ENCODE measurements at places on chromosomes 3 and 15.

- no peak for DNase-seq
Observed at GRCh38 chr3:27639271-27639670, 82.9 kb downstream of the EOMES start.

GRCh38 chr15:29039466-29040369 is 153.9 kb downstream of the APBA2 start:
- no peak for DNase-seq

- DNase-seq: no peak
Observed at GRCh38 chr3:184230081-184230602, 757 bp downstream of the VWA5B2 start.

DNA sequence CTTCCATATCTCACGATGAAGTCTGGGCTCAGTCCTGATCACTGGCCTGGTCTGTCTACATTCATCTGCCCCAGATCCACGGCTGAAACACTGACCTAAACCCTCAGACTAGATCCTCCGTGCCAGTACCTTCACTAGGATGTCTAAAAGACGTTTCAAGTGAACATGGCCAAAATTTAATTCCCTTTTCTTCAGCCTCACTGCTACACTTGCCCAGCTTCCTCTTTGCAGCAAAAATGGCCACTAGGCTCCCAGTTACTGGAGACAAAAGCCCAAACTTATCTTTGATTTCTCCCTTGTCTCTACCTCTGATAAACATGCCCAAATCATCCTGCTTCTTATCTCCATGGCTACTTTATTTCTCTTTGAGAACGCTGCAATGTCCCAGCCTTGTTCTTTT is 1.7 kb downstream of the RASSF1 start:
- DNase-seq: no peak

- no peak for DNase-seq
Observed at GRCh38 chr3:121627211-121627610, 33.5 kb downstream of the HCLS1 start.

DNA sequence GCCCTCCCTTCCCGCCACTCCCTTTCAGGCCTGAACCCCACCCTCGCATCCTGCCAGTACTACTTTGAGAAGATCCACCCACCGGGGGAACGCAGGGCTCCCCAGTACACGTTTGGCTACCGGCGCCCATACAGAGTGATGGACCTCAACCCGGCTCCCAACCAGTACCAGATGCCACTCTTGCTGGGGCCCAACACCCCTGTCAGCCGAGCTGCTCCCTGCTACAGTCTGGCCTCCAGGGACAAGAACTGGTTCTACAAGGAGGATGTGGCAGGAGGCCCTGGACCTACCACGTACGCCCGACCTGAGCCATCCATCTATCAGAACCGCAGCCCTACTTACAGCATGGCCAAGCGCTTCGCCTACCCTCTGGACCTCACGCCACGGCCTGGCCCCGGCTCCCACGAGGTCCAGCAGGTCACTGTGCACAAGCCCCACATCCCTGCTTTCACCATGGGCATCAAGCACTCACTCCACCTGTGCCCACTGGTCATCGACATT is 14.4 kb upstream of the CSPG4 start:
- no peak for DNase-seq

DNA sequence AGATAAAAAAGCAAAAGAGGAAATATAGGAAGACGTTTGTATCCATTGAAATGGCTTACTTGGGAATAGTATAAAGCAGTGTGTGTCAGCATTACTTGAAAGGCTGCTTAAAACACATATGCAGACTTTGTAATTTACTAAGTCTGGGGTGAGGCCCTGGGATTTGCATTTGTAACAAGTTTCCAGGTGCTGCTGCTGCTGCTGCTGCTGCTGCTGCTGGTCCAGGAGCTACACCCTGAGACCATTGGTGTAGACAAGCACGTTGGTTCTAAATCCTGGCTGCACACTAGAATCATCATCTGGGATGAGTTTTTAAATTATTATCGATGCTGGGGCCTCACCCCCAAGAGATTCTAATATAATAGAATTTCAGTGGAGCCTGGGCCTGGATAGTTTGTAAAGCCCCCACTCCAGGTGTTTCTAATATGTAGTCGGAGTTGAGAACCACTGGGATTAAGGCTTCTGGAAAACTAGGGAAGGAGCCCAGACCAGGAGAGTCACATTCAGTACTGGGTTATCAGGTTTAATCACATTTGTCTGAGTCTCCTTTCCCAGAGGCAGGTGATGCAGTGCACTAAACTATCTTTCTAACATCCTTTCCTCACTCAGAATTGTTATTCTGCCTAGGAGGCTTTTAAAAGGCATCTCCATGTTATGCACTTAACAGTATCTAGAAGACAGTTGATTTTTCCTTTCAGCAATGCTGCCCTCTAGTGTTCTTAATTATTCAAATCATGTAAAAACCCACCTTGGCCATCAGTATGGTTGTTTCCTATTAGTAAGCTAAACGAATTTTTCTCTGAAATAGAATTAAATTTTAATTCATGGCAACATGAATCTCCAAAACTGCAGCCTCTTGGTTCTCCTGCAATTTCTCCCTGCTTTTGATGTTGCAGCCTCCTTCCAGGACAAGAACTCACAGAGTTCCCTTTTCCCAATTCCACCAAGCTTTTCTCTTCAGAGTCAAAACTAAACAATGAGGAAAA is 45.4 kb downstream of the SSR3 start:
- DNase-seq: peak; percentile 58

GRCh38 chr15:92623435-92623834 is 32.1 kb downstream of the FAM174B start:
- DNase-seq: no peak

GRCh38 chr3:101138817-101139216 is 145.6 kb upstream of the ABI3BP start:
- DNase-seq: no peak

DNA sequence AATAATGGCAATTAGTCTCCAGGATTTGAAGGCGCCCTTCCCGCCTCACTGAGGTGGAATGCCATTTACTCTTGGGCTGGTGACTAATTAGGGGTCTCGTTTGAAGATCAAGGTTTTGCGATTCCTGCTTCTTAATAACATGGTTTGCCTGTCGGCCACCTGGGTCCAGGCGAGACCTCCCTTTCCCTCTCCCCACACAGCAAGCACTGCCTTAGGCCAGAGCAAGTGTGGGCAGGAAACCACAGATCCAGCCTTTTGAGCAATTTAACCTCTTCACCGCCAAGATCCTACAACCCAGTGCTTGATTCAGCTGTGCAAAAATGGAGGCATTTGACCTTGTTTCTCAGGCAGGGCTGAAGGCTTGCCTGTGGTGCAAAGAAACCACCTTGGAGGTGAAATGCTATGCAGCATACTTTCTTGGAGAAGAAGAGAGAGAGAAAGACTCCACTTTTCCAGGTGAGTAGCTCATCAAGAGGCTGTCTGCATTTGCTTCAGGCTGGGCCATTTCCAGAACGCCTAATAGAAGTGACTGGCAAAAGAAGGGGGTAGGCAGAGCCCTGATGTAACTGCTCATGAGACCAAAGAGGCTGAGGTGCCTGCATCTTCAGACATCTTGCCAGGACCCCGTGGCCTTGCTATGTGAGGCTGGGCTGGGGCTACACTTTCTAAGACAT is 34.1 kb upstream of the WNT5A start:
- DNase-seq: no peak

- no peak for DNase-seq
Observed at GRCh38 chr15:64344651-64345294, 11.2 kb downstream of the CSNK1G1 start.

GRCh38 chr3:189042832-189043231 is 128.9 kb upstream of the TPRG1 start:
- DNase-seq: no peak

- DNase-seq: no peak
Observed at GRCh38 chr3:79632842-79633241, 135.0 kb downstream of the ROBO1 start.

DNA sequence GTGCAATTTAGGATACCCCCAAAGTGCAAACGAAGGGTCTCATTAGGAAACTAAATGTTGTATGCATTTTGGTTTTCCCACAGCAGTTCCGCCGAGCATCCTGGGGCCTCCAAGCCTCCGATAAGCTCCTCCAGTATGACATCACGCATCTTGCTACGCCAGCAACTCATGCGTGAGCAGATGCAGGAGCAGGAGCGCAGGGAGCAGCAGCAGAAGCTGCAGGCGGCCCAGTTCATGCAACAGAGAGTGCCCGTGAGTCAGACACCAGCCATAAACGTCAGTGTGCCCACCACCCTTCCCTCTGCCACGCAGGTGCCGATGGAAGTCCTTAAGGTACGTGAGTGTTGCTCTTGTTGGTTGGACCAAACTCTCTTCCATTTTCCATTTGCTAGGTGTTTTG is 120.5 kb upstream of the SAMMSON start:
- DNase-seq: no peak

DNA sequence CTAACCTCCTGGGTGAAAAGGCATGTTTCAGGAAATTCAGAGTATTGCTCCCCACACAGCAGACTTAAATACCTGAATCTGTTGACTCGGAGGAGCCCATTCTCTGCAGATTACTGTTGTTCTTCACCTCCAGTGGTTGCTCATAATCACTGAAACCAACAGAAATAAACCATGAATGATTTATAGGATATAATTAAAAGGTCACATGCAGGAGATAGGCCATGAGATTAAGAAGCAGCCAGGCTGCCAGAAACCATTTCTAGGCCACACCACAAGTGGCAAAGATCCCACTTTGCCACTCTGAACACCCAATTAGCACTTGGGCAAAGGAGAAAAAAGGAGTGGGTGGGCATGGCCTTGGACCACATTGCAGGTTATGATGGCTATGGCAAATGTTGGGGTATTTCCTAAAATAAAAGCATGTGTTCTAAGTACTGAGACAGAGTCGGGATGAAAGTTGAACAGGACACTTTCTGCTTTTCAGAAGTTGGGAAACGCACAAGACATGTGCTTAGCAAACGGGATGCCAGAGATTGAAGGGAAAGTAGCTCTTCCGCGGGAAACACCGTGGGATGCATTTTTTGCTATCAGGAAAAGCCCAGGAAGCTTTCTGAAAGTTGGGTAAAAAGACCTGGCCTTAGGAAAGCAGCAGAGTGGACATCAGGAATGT is 1.5 kb downstream of the CDC25A start:
- no peak for DNase-seq

GRCh38 chr3:173553635-173554280 is 156.2 kb downstream of the NLGN1 start:
- peak; percentile 48 for DNase-seq
